Stimulated activated CD4-positive, alpha-beta T cell treated with anti-CD3 and anti-CD28 coated beads, Interleukin-1b, Interleukin-23, amount 100 ng/mL, for 4 hours (primary cell): ENCODE measurements at places on chromosomes 2 and 18.

- no peak for DNase-seq
These were observed 165.3 kb upstream of the SYT4 start for GRCh38 chr18:43442571-43442970.

- no peak for DNase-seq
These were observed 107.1 kb downstream of the EVA1A start for GRCh38 chr2:75453384-75454240.

- no peak for DNase-seq
These were observed 7.4 kb upstream of the EXOC6B start for GRCh38 chr2:72833084-72833714.

DNA sequence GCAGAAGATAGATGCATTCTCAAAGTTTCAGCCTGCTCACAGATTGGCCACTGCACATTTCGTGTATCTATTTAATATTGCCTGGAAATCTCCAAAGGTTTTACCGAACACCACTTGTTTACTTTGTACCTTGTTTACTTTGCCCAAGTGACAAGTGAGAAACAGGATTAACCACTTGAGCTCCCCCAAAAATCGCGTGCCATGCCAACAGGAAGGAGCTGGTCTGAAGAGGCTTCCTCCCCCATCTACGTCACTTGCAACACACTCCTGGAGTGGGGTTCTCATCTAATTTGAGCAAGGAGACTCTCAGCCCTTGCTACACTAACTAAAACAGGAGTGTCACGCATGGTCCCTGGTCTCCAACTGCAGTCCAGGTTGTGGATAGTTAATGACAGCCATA is 212.5 kb upstream of the TMEM200C start:
- no peak for DNase-seq

- no peak for DNase-seq
These were observed 26.4 kb downstream of the EML4 start for GRCh38 chr2:42195559-42195958.
